Fibroblast of the conjunctiva (primary cell): ENCODE measurements at places on chromosomes 5 and 9.

- DNase-seq, result no peak
Observed at GRCh38 chr5:139248826-139249453, 44.6 kb upstream of the MATR3 start.

GRCh38 chr5:42840269-42840668 is 28.6 kb upstream of the SELENOP start:
- peak; percentile 94 for DNase-seq

DNA sequence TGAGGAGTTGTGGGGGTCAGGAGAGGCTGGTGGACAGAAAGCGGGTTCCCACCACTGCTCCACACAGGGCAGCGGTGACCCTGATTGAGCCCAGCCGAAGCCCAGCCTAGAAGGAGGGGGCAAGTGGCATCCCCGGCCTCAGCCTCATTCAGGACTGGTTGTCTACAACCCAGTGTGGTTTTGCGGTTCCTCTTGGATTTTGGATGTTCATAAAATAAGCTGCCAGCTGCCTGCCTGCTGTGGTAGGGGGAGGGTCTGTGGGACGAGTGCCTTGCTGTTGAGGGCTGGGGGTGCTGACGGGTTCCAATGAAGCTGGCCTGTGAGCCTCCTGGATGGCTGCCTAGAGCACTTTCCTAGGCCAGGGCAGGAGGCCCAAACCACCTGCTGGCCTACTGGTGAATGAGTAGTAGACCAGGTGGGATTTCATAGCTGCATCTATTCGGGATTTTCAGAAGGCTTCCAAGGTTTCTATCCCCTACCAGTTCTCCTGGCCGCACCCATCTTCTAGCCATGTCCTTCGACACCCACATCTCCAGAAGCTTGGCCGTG is 102.4 kb downstream of the NDFIP1 start:
- no peak for DNase-seq

GRCh38 chr5:38643616-38644015 is 87.2 kb upstream of the LIFR start:
- no peak for DNase-seq

GRCh38 chr5:132489051-132489770 is 1.4 kb downstream of the IRF1 start:
- no peak for DNase-seq

GRCh38 chr5:74578356-74579044 is 62.0 kb downstream of the ENC1 start:
- no peak for DNase-seq

DNA sequence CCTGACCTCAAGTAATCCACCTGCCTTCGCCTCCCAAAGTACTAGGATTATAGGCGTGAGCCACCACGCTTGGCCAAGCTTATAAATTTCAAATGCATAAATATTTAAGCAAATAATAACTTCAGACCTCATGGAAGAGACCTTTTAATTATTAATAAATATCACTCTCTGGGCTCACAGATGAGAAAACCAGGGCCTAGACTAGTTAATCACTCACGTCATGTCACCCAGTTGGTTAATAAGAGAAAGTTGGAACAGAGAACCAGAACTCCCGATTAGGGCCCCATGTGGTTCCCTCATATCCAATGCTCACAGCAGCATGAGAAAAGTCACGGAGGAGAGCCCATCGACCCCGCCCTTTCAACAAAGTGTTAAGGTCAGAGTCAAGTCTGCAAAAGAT is 79.3 kb downstream of the EPB41L4A start:
- DNase-seq, result no peak

GRCh38 chr9:23496489-23497136 is 329.4 kb downstream of the ELAVL2 start:
- no peak for DNase-seq

GRCh38 chr5:124878583-124879342 is 132.3 kb upstream of the ZNF608 start:
- no peak for DNase-seq

- DNase-seq, result peak; percentile 28
Observed at GRCh38 chr5:90161414-90161813, 248.1 kb downstream of the CETN3 start.

DNA sequence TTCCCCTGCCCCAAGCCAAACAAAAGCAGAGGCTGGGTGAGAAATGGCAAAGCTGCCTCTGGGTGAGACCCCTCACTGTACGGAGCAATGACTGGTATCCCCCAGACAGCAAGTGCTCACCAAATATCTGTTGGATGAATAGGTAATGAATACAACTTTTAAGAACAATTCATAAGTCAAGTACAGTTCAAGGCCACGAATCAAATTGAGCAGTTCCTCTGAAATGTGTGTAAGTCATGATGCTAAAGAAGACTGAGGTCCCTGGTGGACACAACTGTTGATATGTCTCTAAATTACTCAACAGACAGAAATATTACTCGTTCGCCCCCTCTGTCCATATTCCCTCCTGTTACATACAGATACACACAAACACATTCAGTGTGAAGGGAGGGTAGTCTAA is 160.7 kb downstream of the GLIS3 start:
- no peak for DNase-seq

GRCh38 chr9:101375546-101375945 is 9.3 kb downstream of the BAAT start:
- no peak for DNase-seq

DNA sequence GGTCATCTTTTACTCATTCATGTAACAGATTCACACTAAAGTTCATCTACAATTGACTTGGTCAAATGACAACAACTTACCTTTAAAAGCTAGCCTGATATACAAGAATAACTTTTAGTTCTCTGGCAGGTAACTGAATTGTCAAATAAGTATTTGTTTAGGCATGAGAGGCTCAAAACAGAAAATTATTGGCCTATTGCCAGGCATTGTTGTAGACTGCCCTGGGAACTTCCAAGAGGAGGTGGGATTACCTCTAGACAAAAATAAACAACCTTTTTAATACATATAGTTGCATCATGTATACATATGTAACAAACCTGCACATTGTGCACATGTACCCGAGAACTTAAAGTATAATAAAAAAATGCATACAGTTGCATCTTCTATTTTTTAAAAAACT is 18.2 kb upstream of the SLCO4C1 start:
- no peak for DNase-seq
